Thymus (tissue), 14 donors: ENCODE measurements at places on chromosomes 1 and 21.

DNA sequence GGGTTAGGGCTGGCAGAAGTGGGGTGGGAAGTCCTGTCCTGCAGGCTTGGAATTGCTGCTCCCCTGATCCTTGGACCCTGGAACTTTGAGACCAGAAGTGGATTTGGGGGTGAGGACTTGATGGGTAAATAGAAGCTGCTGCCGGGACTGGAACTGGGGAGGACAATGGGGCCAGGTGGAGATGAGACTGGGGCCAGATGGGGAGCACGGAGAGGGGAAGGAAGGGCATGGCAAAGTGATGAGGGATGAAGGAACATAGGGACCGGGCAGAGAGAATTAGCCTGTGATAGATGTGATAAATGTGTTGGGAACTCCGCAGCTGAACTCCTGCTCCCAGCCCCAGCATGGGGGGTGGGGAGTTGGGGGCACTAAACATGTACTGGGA is 637 bp downstream of the NHLH1 start:
- DNase-seq = no peak

- DNase-seq = no peak
These were observed 40.9 kb upstream of the RALGPS2 start for GRCh38 chr1:178684111-178684510.

DNA sequence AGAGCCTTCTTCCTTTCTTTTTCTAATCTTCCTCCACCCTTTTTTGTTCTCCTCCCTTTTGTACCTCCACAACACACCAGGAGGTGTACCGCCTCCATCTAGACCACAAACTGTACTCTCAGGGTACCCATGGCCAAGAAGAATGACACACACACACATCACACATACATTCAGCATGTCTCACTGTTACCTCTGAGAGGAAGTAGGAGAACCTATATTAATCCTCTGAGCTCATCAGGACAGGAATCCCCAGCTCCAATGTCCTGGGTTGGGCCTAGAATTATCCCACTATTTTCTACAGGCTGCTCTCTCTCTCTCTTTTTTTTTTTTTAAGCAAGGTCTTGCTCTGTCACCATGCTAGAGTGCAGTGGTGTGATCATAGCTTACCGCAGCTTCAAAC is 36.7 kb downstream of the ATP2B4 start:
- no peak for DNase-seq

- no peak for DNase-seq
These were observed 4.6 kb downstream of the ATP13A2 start for GRCh38 chr1:17007121-17007520.
